ENCODE measurements at places on chromosomes 13 and 19.
A peak's percentile ranks its signal among the peaks of the same experiment; 100 is the strongest.

DNA sequence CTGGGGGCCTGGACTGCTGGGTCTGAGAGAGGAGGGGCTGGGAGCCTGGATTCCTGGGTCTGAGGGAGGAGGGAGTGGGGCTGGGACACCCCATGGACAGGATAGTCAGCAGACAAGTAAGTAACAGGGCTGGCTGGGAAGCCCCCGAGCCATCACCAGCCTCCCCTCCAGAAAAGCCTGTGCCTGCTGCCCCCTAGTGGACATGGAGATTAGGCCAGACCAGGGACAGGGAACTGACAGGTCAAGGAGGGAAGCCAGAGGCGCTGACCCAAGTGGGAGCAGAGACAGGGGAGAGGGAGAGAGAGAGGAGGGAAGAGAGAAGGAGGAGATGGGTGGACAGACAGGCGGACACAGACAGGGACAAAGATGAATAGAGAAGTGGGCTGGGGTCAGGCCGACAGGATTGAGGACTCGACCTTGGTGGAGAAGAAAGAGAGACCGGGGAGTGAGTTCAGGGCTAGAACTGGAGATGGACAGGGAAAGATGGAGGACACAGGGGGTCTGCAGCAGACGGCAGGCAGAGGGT lies 6.7 kb upstream of the ERFL start:
- peak; percentile 68 for DNase-seq

DNA sequence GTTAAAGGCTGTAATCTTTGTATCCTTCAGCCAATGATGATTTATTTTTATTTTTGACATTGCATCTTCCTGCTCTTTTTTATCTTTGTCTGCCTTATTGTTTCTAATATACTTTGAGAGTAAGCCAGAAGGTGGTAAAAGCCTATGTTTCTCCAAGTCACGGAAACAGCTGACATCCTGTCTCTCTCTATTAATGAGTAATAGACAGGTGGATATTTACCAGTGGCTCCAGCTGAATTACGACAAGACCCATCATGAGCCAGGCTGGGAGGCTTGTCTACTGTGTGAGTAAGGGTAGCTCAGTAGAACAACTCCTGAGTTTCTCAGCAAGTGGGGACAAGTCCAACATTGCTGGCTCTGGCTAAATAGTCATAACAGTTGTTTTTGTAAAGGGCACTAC lies 166.6 kb downstream of the NDFIP2 start:
- no peak for DNase-seq

DNA sequence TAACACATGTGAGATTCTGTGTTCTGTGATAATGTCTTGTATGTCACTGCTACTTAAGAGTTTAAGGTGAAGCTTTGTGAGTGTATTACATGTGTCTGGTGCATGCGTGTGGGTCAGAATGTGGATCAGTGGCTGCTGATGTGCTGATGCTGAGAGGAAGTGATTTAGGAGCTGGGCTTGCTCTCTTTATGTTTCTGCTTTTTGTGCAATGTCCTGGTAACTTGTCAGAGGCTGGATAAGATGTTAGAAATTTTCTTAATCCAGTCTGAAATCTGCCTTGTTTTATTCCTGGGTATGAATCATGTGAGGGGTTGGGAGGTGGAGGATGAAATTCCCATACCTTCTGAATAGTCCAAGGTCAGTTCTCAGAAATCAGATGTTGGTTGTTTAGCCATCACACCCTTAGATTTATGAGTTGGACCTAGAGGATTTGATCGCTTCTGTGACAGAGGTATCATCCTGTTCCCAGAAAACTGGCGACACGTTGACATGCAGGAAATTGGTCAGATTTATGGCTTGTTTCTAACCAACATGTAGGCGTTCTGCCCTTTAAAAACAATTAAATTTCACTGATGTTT lies 24.5 kb upstream of the CXCL17 start:
- no peak for DNase-seq

GRCh38 chr13:23699271-23699670 lies 129.1 kb downstream of the TNFRSF19 start:
- no peak for DNase-seq

DNA sequence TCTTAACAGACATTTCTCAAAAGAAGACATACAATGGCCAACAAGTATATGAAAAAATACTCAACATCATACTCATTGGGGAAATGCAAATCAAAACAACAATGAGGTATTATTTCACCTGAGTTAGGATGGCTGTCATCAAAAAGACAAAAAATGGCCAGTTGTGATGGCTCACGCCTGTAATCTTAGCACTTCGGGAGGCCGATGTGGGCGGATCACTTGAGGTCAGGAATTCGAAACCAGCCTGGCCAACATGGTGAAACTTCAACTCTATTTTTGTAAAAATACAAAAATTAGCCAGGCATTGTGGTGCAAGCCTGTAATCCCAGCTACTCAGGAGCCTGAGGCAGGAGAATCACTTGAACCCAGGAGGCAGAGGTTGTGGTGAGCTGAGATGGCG lies 22.0 kb downstream of the CEACAM16 start:
- DNase-seq: no peak

Measured in NCI-H187 (cell line).